T-cell (primary cell): ENCODE measurements at places on chromosomes 7 and 10.

- DNase-seq, result no peak
Measured at GRCh38 chr10:44307691-44308090, 77.2 kb downstream of the CXCL12 start.

- DNase-seq, result no peak
Measured at GRCh38 chr7:141649865-141650634, 51.9 kb downstream of the DENND11 start.

DNA sequence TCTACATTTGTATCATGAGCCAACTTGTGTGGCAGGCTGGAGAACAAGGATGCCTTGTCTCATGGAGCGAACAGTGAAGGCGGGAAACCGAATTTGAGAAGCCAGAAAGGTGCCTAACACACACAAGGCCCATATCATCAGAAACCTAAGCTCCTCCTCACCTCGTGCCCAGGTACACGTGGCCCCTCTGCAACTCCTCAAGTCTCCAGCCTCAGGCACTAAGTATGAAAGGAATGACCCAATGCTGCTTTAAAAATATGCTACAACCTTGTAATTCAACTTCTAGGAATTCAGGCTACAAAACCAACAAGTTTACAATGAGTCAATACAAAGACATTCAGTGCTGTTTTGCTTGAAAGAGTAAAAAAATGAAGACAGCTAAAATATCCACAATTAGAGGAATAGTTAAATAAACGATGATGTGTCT lies 95.7 kb downstream of the CDK6 start:
- DNase-seq, result no peak

DNA sequence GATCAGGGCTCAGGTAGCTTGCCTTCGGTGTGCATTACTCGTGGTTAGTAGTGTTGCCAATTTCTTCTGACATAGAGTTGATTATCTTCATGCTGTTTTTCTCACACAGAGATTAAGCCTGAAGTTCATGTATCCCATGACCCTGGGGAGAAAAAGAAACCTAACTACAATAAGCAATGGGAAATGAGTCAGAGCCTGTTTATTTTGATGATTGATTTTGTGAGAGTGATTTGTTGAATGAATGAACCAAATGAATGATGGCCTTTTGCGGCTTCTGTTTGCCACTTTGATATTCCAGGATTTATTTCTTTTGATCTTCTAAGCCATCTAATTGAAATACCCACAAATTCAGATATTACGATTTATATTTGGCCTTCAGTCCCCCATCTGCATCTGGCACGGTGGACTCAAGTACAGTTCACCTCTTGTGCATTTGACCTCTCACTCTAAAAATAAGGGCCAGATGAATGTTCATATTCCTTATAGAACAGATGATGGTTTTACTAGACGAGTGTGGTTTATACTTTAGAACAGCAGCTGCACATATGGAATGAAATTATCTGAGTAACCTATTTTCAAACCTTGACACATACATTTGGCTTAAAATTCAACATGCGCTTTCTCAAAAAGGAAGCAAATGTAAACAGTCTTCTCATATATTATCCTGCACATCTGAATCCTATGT lies 110.7 kb downstream of the PLCE1 start:
- no peak for DNase-seq

- no peak for DNase-seq
Measured at GRCh38 chr7:68146983-68147382, 1150.3 kb downstream of the TYW1 start.
